Spinal cord (tissue), 10 donors: ENCODE measurements at places on chromosomes 3 and 15.
A peak's percentile ranks its signal among the peaks of the same experiment; 100 is the strongest.

DNA sequence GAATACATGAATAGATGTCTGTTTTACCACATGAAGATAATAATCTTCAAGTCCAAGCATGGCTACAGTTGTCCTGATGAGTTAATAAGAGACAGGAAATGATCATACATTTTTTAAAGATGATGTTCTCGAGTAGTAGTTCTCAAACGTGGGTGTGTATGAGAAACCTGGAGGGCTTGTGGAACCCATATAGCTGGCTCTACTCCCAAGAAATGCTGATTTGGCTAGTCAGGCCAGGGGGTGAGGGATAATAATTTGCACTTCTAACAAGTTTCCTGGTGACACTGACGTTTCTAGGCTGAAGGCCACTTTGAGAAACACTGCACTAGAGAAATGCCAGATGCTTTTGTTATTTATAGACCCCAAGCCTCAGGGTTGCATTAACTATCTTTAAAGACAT is 37.0 kb downstream of the ROPN1B start:
- no peak overlapping the region for H3K4me3 ChIP-seq
- H3K36me3 ChIP-seq: peaks cover 49% of the 10 kb centered on the region
- H3K4me1 ChIP-seq: no peaks in the 10 kb centered on the region
- no peaks in the 10 kb centered on the region for H3K27me3 ChIP-seq
- no peak overlapping the region for H3K27ac ChIP-seq
- DNase-seq: no peak

- H3K27ac ChIP-seq: no peak overlapping the region
- H3K4me3 ChIP-seq: no peak overlapping the region
- H3K4me1 ChIP-seq: no peaks in the 10 kb centered on the region
Observed at GRCh38 chr3:188839187-188839695, 332.5 kb upstream of the TPRG1 start.

DNA sequence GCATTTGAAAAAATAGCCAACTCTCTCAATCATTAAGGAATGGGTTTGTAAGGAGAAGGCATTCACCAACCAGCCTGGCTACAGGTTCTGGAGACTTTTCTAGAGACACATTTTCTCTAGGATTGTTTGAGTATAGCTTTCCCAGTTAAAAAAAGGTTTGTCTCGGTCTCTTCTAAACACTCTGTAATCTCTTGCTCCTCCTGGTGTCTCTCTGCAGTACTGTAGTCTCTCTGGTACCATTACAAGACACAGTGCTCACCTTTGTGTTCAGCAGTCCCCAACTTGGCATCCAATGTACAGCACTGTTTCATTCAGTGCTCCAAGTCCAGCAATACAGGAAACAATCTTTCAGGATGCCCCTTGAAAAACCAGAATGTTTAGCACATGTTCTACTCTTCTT is 534.4 kb downstream of the ZNF385D start:
- H3K27me3 ChIP-seq: no peaks in the 10 kb centered on the region
- no peaks in the 10 kb centered on the region for H3K4me1 ChIP-seq
- no peak overlapping the region for H3K4me3 ChIP-seq

- no peak overlapping the region for H3K4me3 ChIP-seq
- H3K4me1 ChIP-seq: no peaks in the 10 kb centered on the region
- peak overlapping the region; percentile 53 for H3K27ac ChIP-seq
- no peaks in the 10 kb centered on the region for H3K27me3 ChIP-seq
Observed at GRCh38 chr3:105836533-105836932, 32.3 kb downstream of the CBLB start.

GRCh38 chr15:78308422-78309032 is 9.1 kb upstream of the SKIC8 start:
- no peaks in the 10 kb centered on the region for H3K36me3 ChIP-seq
- H3K4me3 ChIP-seq: no peak overlapping the region
- H3K27ac ChIP-seq: no peak overlapping the region

GRCh38 chr15:95105229-95105628 is 873.9 kb downstream of the MCTP2 start:
- H3K4me1 ChIP-seq: no peaks in the 10 kb centered on the region
- no peak overlapping the region for H3K27ac ChIP-seq
- H3K27me3 ChIP-seq: no peaks in the 10 kb centered on the region
- no peaks in the 10 kb centered on the region for H3K36me3 ChIP-seq

DNA sequence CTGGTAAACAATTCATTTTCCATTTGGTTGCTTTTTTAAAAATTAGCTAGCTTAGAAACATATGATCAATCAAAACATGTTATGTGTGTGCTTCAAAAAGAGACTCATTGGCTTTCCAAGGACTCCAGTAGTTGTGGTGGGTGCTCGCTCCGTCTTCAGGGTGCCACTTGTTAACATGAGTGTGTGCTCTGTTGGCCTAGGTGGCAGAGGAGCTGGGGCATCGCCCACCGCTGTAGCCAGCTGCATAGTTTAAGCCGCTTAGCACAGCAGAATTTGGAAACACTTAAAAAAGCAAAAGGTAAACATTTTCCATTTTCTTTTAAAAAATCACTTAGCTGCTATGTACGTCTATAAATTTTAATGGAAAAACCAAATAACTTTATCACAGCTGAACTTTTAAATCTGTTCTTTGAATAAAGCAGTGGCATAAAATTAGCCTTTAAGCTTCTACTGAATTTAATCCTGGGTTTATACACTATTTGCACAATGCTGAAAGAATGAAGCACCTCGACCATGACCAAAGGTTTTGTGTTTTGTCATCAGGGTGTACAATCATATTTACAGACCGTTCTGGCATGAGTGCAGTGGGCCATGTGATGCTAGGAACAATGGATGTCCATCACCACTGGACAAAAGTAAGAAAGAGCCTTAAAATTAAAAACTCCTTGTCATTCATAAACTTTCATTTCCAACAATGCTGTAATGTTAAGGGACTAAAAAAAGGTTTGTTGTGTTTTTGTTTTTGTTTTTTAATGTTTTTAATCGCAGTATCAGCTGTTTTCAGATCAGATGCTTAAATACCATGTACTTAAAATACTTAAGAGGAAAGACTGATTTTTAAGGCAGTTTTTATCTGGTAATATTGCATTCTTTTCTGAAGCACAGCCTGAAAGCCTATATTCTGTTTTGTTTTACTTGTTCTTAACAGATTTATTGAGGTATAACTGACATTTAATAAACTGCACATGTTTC is 57.9 kb downstream of the TCAIM start:
- H3K4me3 ChIP-seq: no peak overlapping the region
- H3K4me1 ChIP-seq: no peaks in the 10 kb centered on the region
- H3K27ac ChIP-seq: no peak overlapping the region
- H3K27me3 ChIP-seq: no peaks in the 10 kb centered on the region
- H3K36me3 ChIP-seq: peaks cover 5% of the 10 kb centered on the region
- no peak for DNase-seq

DNA sequence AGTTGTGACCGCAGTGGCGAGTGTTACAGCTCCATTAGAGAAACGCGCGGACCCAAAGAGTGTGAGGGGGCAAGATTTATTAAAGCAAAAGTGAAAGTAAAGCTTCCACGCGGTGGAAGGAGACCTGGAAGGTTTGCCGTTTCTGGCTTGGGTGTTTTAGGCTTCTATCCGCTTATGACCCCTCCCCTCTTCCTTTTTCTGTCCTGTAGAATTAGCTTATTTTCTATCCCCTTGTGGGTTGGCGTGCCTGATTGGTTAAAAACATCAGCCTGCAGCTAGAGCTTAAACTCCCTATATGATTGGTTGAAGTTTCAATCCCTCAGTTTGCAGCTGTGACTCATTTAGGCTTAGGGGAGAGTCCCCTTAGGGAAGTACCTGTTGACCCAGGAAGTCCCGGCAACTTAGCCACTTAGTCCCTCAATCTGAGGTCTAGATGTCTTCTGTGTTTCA is 39.6 kb downstream of the C3orf38 start:
- no peaks in the 10 kb centered on the region for H3K27me3 ChIP-seq
- no peak overlapping the region for H3K27ac ChIP-seq
- H3K4me1 ChIP-seq: no peaks in the 10 kb centered on the region

GRCh38 chr3:188043891-188044290 is 110.1 kb upstream of the LPP start:
- no peaks in the 10 kb centered on the region for H3K4me1 ChIP-seq
- H3K4me3 ChIP-seq: no peak overlapping the region
- H3K36me3 ChIP-seq: no peaks in the 10 kb centered on the region

- H3K36me3 ChIP-seq: no peaks in the 10 kb centered on the region
- H3K27me3 ChIP-seq: no peaks in the 10 kb centered on the region
- no peak overlapping the region for H3K4me3 ChIP-seq
- no peak overlapping the region for H3K27ac ChIP-seq
- no peak for DNase-seq
Observed at GRCh38 chr15:73382115-73382514, 13.4 kb upstream of the HCN4 start.

- no peak overlapping the region for H3K4me3 ChIP-seq
- no peak overlapping the region for H3K27ac ChIP-seq
- no peaks in the 10 kb centered on the region for H3K4me1 ChIP-seq
- DNase-seq: no peak
- H3K36me3 ChIP-seq: no peaks in the 10 kb centered on the region
Observed at GRCh38 chr3:16073203-16073602, 101.3 kb upstream of the GALNT15 start.
